Stimulated activated CD8-positive, alpha-beta memory T cell treated with anti-CD3 and anti-CD28 coated beads, Interleukin-4, amount 100 ng/mL, for 1 hour (primary cell): ENCODE measurements at places on chromosomes 12 and 14.

DNA sequence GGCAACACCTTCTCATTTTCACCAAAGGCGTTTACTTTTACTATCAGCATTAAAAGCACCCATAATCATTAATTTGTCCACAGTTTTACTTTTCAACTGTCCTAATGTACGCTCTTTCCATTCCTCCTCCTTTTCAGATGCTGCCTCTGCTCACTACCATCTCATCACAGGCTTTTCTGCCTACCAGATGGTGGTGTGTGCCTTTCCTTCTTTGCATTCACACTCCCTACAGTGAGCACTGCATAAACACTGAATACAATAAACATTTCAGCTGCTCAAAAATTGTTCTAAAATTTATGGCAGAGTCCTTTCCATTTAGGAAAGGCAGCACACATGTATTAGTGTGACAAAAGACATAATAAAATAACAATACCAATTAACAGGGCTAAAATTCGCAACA lies 435.7 kb downstream of the GXYLT1 start:
- DNase-seq, result no peak

DNA sequence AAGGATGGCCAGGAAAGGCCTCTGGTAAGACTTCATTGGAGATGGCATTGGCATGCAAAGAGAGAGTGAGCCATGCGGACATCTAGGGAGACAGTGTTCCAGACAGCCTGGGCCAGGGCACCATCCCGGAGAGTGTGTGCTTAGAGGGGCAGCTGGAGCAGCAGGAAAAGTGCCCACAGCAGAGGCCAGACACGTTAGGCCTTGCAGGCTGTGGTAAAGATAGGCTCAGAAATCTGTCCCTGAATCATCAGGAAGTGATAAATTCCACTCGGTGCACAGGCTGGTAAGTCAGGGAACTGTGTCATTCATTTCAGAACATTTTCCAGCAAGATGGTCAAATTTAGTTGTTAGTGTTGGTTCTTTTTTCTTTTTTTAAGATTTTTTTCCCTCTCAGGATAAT lies 8.8 kb downstream of the GALNT16 start:
- DNase-seq, result no peak

DNA sequence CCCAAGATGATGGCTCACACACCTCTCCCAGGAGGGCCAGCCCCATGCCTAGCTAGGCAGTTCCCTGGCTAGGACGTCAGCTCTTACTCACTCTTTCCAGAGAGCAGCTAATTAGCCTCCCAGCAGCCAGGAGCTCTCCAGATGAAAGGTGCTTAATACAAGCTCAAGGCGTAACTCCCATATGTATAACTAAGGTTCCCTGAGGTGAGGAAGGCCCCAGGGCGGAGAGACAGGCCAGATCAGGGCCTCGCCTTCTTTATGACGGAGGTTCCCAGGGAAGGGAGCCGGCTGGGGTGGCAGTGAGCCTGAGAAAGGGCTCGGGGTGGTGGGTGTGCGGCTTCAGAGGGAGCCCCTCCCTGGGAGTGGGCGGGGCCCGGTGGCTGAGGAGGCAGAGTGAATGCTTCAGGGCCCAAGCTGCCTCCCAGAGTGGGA lies 26.4 kb upstream of the ZFP36L1 start:
- no peak for DNase-seq

GRCh38 chr12:5480218-5480937 lies 48.5 kb downstream of the NTF3 start:
- no peak for DNase-seq

- no peak for DNase-seq
Measured at GRCh38 chr14:50345846-50346422, 33.8 kb downstream of the DMAC2L start.

GRCh38 chr12:49876070-49876469 lies 27.6 kb downstream of the FAIM2 start:
- DNase-seq, result no peak

DNA sequence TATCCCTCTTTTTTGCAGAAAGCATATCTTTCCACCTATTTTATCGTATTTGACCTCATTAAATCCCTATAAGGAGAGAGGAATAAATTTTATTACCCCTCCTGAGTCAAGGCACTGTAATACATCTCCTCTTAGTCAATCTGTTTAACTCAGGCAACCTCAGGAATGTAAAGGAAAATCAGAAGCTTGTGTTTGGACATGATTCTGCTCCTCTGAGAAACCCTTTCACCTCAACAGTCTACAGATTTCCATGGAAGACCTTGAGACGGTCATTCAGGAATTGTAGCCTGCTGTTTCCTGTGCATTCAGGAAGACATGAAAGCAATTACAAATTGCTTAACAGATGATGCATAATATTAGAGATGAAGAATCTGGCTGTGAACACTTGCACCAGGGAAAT lies 360.8 kb downstream of the PAWR start:
- no peak for DNase-seq

- no peak for DNase-seq
Measured at GRCh38 chr12:23756416-23756815, 193.1 kb downstream of the SOX5 start.
